ENCODE measurements at places on chromosomes 4 and X.

DNA sequence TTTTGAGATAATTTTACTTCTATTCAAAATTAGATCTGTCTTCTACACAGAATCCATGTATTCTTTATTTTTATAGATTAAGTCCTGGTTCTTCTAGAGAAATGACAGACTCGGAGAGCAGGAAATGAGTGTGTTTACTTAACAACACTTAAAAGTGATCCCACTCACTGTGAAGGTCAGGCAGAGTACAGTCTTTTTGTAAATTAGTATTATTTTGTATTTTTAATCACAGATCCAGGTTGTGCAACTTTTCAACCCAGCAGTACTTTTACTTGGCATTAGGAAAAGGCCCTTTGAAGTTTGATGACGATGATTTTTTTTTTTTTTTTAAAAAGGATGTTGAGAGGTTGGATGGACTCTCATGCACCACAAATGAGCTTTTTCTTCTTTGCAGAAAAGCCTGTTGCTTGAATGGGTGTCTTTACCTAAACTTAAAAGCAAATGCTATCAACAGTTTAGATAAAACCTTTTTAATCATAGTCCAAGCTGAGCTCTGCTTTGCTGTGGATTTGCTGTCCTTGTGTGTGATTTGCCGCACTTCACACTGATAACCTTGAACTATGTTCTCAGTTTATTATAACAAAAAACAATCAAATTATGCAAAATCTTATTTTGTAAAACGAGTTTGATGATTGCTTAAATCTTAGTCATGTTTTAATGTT is 114.1 kb downstream of the MXRA5 start:
- no peak for DNase-seq

- no peak for DNase-seq
Observed at GRCh38 chr4:12724510-12724909, 759.6 kb downstream of the RAB28 start.

- no peak for DNase-seq
Observed at GRCh38 chrX:65587616-65588526, 53.3 kb upstream of the LAS1L start.

GRCh38 chr4:77360451-77360850 is 203.4 kb downstream of the CCNG2 start:
- no peak for DNase-seq

DNA sequence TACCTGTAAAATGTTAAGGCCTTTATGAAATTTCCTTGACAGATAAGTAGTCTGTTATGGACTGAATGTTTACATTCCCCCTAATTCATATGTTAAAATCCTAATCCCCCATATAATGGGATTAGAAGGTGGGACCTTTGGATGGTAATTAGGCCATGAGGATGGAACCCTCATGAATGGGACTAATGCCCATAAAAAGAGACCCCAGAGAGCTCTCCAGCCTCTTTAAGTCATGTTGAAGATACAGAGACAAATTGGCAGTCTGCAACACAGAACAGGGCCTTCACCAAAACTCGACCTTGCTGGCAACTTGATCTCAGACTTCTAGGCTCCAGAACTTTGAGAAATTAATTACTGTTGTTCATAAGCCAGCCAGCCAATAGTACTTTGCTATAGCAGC is 1344.5 kb upstream of the PCDH7 start:
- no peak for DNase-seq

- DNase-seq = no peak
Observed at GRCh38 chr4:188190461-188190860, 51.2 kb downstream of the TRIML1 start.

DNA sequence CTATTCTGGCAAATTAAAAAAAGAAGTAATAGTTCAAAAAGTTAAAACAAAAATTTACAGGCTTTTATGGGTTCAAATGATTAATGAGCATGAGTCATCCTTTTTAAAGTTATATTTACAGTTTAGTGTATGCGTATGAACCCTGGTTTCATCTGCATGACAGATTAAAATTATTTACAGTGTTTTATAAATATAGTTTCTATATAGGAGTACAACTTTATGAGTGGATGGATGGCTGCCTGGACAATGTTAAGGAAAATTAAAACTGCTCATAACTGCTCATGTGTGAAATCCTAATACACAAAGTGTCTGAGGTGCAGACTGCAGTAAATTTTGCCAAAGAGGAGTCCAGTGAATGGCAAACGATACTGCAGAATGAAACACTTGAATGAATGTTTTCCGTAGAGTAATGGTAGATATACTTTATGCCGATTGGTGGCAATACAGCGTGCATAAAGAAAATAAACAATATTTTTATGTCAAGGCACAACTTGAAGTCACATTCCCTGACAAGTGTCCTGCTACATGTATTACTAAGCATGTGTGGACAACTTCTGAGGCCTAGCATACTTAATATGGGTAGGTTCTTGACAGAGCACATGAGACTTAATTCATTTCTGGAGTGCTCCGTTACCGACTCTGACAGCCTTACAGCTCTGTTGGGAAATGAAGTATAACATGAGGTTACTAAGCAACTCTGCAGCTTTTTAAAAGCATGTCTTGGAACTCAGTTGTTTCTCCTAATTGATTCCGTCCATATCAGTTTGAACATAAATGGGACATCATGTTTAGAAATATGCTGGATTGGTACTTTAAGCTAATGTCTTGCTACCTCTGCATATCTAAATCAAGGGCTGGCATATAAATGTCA is 985.6 kb upstream of the PCDH7 start:
- no peak for DNase-seq

- no peak for DNase-seq
Observed at GRCh38 chrX:19347916-19348315, 4.2 kb downstream of the PDHA1 start.

DNA sequence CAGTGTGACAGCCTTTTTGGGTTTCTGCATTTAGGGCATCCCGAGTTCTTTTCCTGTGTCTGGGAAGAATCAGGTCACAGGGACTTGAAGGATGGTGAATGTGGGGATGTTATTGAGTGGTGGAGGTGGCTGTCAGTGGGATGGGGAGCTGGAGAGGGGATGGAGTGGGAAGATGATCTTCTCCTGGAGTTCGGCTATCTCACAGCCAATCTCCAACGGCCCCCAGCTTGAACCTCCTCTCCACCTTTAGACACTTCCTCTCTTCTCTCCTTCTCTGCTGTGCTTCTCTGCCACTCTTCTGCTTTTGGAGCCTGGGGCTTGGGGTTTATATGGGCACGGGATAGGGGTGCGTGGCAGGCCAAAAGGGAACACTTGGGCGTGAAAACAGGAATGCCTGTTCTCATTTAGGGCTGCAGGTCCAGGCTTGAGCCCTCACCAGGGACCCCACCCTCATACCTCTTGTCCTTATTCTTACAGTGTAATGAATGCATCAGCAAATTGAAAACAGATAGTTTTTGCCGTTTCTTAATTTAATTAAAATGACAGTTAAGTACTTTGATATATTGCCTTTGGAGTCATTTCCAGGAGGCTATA is 37.5 kb downstream of the USP9X start:
- DNase-seq = no peak

GRCh38 chrX:84046403-84046984 is 141.5 kb downstream of the RPS6KA6 start:
- no peak for DNase-seq

DNA sequence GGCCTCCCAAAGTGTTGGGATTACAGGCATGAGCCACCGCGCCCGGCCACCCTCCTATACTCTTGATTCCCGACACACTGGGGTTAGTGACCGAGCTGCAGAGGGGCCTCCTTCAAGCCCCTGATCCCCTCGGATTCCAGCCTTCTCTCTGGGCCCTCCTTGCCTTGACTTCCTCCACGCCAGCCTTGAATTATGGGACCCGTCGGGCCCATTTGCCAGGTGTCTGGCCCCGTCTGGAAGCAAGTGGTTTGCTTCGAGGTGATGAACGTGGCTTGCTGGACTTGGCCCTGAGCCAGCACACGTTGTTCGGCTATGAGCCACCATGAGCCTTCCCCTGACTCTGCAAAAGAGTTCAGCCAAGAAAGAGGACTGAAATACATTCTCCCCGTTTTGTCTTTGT is 37.4 kb upstream of the GRPEL1 start:
- DNase-seq = no peak

- DNase-seq = no peak
Observed at GRCh38 chrX:107301253-107301652, 94.8 kb downstream of the DNAAF6 start.

GRCh38 chr4:128670513-128670912 is 139.0 kb upstream of the JADE1 start:
- DNase-seq = no peak

- no peak for DNase-seq
Observed at GRCh38 chr4:7903791-7904516, 35.7 kb downstream of the AFAP1 start.

DNA sequence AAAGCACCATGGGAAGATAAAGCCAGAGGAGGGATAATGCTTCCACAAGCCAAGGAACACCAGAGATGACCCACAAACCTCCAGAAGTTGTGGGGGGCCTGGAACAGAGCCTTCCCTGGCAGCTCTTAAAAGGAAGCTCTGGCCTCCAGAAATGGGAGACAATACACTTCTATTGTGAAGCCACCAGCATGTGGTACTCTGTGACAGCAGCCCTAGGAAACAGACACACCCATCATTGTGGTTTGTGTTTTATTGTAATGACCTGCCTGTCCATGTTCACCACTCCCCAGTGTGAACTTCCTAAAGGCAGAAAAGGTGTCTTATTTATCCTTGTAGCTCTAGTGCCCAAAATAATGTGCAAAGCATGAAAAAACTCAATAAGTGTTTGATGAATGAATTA is 264.1 kb upstream of the GATB start:
- DNase-seq = no peak

GRCh38 chrX:37468124-37468739 is 103.2 kb upstream of the LANCL3 start:
- DNase-seq = no peak

- no peak for DNase-seq
Observed at GRCh38 chr4:137621056-137621455, 88.8 kb upstream of the PCDH18 start.
